CD4-positive, alpha-beta T cell treated with Interleukin-6 at 100 ng/mL for 8 hours (primary cell): ENCODE measurements at places on chromosomes 3 and 15.

DNA sequence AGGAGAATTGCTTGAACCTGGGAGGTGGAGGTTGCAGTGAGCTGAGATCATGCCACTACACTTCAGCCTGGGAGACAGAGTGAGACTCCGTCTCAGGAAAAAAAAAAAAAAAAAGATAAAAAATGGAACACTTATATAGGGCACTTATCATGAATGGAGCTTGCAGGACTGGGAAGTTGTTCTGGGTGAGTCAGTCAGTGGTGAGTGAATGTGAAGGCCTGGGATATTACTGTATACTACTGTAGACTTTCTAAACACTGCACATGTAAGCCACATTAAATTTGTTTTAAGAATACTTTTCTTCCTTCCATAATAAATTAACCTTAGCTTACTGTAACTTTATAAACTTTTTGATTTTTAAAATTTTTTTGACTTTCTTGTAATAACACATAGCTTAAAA, 59.8 kb downstream of the SFMBT1 start:
- no peak for DNase-seq

- no peak for DNase-seq
Observed at GRCh38 chr3:138034918-138035317, 25.0 kb downstream of the CLDN18 start.

GRCh38 chr3:151299006-151299405, 17.6 kb downstream of the GPR87 start:
- DNase-seq, result no peak

DNA sequence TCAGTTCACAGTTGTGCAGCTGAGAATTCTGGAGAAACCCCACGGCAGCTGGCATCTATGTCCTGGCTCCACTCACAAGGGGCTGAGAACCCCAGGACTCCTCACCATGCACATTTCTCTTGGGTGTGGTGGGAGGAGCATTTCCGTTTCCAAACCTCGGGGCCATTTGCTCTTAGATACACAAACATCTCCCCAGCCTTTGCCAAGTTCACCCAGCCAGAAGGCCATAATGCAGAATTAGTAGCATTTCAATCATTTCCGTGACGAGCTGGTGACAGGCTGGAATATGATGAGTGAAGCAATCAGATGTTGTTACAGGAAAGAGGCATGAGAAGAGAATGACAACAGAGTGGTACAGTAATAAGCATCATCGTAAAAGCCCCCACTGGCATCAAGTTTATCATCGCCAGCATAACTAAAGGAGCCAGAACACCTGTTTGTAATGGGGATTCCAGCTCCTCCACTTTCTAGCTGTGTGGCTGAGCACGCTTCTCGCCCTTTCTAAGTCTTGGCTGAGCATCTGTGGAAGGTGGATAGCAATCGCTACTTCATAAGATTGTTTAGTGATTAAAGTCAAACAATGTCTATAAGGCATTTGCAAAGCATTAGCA, 82.0 kb downstream of the LIPC start:
- no peak for DNase-seq

DNA sequence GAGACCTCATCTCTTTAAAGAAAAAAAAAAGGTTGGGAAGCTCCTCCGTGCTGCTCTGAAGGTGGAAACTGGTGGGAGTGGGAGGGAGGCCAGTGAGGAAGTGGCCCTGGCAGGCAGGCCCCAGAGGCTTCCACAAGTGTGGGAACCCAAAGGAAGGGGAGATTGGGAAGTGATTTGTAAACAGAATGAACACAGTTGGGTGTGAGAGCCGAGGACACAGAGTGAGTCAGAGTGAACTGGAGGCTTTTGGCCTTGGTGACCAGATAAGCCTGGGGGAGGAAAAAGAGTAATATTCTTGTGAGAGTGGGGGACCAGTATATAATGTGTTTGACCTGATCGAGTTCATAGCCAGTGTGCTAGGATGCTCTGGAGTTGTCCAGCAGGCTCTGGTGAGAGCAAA, 23.0 kb downstream of the MKRN2 start:
- DNase-seq, result no peak

DNA sequence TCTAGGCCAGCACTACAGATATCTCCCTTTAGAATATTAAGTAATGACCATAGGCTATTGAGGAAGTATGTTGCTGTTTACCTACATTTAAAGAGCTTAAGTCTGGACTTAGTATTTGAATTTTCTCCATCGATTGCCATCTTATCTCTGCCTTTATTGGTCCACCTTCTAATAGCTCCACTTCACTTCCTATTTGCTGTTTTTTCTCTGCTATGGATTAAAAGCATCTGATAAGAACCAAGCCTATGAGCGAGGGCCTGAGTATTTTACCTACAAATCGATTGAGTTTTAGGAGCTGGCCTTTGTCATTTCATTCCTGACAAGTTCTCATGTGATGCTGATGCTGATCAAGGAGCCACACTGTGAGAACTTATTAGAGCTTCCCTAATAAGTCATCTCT, 52.6 kb upstream of the AKAP13 start:
- DNase-seq, result no peak

DNA sequence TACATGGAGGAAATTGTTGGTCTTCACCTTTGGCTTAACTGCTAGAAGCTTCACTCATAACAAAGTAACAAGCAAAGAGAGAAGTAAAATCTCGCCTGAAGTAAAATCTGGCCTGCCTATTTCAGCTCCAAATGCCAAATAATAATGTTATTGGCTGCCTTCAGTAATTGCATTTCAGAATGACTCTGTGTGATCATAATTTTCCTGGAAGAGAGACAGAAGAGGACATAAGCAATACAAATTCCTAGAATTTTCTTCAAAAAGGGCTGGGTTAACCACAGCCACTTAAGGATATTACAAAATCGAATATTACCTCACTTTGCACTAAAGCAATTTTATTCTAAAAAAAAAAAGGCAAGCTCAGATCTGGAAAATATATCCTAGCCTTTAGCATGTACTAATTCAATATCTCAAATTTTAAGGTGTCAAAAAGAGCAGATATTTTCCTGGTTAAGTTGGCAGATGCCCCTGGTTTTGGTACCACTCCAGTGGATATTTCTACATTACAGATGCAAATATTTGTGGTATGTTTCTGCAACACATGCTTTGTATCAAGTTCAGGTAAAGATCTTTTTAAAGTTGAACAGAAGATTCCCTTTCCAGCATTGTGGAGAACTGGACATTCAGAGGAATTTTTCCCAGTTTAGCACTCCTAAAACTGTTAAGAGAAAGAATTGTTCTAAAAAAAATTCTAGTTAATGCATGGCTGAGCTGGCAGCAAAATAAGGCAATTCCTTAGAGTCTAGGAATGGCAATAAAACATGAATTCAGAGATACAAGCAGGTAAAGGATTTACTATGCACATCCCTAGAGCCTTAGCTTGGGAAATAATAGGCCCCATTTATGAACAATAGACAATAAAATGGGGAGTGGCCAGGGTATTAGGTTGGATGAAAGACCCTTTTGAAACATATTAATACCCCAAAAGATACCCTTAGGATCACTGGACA, 116.7 kb downstream of the STAC start:
- no peak for DNase-seq

DNA sequence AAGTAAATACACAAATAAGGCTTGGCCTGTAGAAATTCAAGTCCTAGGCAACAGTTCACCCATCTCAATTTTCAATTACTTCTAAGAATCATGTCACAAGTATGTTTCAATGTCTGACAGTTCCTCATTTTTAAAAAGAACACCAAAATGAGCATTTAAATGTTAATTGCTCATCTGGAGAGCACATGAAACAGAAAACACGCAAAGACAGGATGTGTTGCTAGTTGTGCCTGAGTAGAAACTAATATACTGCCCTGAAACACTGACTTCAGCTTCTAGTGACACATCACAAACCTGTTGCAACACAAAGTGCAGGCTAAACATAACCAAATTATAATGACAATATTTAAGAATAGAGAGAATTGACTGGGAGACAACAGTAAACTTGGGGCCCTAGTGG, 167.3 kb upstream of the THBS1 start:
- no peak for DNase-seq

DNA sequence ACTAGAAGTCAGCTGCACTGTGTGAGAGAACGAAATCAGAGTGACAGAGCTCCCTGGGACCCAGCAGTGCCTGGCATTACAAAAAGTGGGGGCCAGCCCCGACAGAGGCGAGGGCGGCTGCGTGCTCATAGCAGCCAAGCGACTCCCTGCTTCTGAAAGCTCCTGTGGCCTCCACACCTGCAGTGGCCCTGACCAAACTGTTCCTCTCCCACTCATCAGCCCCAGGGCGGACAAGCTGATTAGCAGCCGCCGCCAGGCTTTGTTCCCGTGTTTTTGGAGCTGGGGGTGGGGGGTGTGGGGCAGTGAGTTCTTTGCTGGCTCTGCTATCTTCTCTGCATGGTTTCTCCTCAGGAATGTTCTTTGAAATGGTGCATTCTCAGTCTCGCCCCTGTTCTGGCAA, 58.1 kb downstream of the DGKG start:
- DNase-seq, result no peak

GRCh38 chr3:154764856-154765640, 315.1 kb upstream of the MME start:
- DNase-seq, result no peak

GRCh38 chr3:156763386-156763785, 62.8 kb upstream of the LEKR1 start:
- DNase-seq, result no peak

DNA sequence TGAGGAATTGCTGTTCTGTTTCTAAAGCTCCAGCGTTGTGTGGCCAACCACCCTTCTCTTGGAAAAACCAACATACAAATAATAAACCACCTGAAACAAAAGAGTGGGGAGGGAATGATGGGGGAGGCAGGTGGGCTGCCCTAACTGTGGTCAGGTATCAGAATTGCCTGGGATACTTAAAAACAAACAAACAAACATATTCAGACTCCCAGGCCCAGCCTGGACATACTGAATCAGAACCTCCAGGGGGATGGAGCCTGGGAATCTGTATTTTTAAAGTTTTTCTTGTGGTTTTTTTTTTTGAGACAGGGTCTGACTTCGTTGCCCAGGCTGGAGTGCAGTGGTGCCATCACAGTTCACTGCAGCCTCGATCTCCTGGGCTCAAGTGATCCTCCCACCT, 4.4 kb downstream of the SLC6A6 start:
- DNase-seq, result no peak
